ENCODE measurements at places on chromosomes 4 and X.

- DNase-seq, result no peak
These were observed 29.2 kb downstream of the AGA start for GRCh38 chr4:177413076-177413475.

DNA sequence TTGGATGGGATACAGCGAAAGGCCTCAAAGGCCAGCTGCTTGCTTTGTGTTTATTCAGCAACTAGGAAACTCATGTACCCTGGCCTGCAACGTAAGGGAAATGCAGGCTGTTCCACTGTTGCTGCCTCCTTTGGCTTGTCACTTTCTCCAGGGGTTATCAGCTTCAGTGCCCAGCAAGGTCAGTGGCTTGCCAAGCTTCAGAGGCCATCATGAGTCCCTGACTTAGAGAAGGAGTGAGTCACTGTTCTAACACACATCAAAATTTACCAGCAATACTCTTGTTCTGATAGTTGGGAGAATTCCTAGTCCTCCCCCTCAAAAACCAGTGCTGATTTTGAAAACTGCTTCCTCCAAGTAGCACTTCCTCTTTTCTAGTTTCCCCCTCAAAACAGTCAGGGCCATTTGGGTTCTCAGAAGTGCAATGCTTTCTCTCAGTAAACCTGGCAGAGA, 250.8 kb downstream of the ARHGAP24 start:
- no peak for DNase-seq

- DNase-seq, result no peak
These were observed 96.1 kb downstream of the PRDM5 start for GRCh38 chr4:120826449-120826848.

DNA sequence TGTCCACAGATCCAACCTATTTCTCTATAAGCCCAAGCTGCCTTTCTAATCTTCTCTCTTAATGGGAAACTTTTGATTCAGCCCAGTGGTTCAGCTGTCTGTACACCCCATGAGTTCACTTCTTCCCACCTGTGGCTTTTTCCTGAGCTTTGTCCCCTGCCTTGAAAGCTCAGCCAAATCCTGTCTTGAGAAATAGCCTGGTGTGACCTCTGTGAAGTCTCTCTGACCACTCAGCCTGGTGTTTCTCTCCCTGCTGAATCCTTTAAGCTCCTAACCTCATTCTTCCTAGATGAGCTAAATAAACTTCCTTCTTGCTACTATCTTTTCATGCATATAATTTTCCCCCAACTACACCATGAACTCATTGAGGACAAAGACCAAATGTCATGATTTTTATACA, 15.2 kb upstream of the HERC5 start:
- no peak for DNase-seq

Data from right kidney (tissue), 9 donors.